ENCODE measurements at places on chromosomes 6 and 20.

- no peak for DNase-seq
Measured at GRCh38 chr6:130158056-130158455, 64.7 kb downstream of the SAMD3 start.

GRCh38 chr20:17863577-17864292 lies 104.9 kb downstream of the SNX5 start:
- no peak for DNase-seq

GRCh38 chr6:37169496-37170272 lies at the start of gene PIM1:
TSS of gene PIM1 (plus strand) at chr6:37170152. CDS start at chr6:37170576, 424 bp downstream.
- peak; percentile 95 for DNase-seq

DNA sequence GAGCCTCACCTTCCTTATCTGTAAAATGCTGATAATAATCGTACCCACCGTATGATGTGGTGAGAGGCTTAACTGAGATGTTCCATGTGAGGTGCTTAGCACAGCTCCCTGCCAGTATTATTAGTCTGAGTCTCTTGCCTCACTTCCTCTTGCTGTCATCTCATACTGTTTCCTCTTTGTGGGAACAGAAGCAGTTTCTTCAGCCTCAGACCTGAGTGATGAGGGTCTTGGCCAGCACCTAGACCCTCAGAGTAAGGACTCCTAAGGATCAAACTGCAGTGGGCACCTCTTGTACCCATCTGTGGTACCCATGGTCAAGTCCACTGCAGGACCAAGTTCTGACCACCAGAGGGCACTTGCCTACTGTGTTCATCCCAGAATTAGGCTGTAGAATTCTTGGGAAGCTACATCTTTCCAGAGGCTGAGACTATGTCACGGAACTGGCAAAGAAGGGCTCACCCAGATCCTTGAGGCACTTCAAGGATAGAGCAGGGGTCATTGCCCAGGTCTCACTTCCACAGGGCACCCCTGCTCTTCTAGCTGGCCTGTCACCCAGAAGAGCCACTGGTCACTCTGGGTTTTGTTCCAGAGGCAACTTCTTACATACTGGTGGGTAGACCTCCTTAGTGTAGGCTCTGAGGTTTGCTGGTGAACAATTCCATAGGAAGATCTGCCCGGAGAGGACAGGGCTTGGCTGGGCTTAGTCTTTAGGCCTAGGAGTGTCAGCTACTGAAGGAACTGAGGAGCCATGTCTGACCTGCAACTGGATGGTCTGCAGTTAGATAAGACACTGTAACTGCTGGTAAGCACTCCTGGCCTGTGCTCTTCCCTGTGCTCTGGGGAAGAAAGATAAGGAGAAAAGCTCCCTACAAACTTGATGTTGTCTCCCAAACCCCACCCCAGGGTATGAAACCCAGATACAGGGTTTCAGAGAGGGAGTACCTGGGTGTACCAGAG lies 20.6 kb upstream of the SGK2 start:
- DNase-seq: peak; percentile 67

GRCh38 chr20:41355192-41355591 lies 11.4 kb downstream of the EMILIN3 start:
- no peak for DNase-seq

- no peak for DNase-seq
Measured at GRCh38 chr20:45909817-45910669, 1.9 kb downstream of the PLTP start.

DNA sequence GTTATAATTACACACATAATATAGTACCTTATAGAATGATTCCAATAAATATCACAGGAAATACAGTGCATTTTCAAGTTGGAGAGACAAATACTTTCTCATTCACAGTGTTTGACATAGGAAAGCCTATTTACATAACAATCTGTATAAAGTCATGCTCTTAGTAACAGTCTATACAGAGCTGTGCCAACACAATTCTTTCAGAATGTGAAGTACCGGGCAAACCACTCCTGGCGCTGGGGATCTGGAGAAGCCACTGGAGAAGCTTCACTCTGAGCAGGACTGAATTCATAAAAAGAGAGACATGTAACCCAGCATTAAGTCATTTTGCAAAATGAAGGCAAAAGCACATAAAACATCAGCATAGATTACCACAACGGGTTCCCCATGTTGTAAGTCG lies 24.9 kb upstream of the MCM9 start:
- no peak for DNase-seq

DNA sequence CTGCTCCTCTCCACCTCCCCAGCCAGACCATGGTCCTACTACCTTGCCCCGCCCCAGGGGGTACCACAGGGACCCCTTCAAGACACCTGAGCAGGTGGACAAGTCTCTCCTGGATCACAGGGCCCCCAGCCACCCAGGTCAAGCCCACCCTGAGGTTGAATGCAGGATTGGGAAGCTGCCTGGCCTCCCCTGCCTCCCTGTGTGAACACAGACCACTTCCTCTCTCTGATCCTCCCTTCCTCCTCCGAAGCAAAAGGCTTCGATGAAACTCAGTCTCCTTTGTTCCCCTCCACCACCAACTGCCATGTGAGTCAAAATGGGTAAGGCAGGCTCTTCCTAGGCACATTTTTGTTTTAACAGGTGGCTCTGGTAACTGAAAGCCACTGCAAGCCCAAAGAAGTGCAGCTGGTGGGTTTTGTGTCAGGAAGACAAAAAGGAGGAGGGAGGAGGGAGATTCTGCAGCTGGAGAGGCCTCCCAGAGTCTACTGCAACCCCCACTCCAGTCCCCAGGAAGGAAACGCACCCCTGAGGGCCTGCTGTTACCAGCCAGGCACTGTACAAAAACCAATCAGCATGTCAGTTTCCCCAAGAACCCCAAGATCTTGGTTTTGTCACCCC lies 5.4 kb downstream of the ADA start:
- no peak for DNase-seq

DNA sequence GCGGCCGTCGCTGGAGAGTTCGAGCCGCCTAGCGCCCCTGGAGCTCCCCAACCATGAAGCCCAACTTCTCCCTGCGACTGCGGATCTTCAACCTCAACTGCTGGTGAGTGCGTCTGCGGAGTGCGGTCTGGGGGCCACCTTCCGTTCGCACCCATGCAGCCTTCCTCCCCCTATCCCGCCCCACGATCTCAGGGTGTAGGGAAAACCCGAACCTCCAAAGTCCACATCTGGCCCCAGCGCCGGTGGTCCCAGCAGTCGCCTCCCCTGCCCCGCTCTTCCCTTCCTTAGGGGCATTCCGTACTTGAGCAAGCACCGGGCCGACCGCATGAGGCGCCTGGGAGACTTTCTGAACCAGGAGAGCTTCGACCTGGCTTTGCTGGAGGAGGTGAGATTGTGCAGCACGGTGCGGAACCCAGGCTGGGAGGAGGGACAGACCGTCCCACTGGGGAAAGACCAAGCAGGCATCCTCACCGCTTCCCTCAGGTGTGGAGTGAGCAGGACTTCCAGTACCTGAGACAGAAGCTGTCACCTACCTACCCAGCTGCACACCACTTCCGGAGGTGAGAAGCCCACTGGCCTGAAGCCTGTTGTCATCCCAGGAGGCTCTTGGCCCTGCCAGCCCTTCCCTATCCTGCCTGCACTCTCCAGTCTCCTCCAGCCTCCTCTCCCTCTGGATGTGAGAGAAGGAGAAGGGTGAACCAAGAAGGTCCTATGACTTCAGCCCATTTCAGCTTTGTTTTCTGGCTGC lies 719 bp downstream of the SMPD2 start:
- peak; percentile 61 for DNase-seq

- DNase-seq: no peak
Measured at GRCh38 chr20:49338061-49338460, 60.2 kb upstream of the ZNFX1 start.

DNA sequence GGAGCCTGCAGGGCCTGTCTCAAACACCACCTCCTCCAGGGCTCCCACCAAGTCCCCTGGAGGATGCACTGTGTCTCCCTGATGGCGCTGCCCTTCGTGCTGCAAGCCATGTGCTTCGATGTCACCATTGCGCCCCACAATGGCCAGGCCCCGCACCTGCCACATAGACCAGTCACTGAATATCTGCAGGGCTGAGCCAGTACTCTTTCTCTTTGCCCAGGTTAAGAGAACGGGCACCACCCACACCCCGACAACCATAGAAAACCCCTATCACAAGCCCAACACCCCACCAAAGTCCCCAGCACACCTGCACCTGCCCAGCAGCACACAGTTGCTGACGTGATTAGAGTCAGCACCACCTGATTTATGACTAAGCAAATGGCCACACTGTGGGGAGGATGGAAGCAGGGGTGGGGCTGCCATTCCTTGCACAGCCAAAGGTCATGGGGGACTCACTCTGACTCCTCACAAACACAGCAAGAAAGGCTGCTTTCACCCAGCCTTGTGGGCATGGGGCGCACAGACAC lies 104.3 kb downstream of the SLC23A2 start:
- no peak for DNase-seq

- DNase-seq: no peak
Measured at GRCh38 chr6:45116714-45117410, 211.3 kb upstream of the RUNX2 start.

GRCh38 chr6:32803416-32803815 lies 13.4 kb downstream of the HLA-DOB start:
- DNase-seq: no peak

GRCh38 chr20:9149796-9150195 lies 80.9 kb downstream of the PLCB4 start:
- DNase-seq: no peak

- no peak for DNase-seq
Measured at GRCh38 chr6:35557239-35557638, 44.5 kb upstream of the TULP1 start.

DNA sequence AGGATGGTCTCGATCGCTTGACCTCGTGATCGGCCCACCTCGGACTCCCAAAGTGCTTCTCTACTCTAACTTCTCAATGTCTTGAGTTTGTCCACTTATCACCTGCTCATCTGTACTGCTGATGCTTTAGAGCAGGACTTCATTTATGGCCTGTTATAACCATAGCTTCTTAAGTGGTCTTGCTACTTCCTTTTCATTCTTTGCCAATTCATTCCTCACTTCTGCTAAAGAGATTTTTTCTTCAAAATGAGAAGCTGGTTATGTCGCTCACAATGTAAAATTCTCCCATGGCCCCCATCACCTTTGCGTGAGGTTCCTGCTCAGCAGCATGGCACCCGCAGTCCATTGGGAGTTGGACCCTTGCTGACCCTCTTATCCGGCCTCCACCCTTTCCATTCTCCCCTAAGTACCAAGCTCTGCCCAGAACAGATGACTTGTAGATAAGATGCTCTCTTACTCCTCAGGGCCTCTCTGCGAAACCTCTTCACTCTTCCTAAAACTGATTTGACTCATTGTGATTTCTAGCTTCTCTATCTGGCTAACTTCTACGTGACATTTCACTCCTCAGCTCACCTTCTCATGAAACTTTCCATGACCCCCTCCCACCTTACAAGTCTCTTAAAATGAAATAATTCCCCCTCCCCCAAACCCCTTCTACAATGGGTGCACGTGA lies 13.9 kb upstream of the CD164 start:
- no peak for DNase-seq

DNA sequence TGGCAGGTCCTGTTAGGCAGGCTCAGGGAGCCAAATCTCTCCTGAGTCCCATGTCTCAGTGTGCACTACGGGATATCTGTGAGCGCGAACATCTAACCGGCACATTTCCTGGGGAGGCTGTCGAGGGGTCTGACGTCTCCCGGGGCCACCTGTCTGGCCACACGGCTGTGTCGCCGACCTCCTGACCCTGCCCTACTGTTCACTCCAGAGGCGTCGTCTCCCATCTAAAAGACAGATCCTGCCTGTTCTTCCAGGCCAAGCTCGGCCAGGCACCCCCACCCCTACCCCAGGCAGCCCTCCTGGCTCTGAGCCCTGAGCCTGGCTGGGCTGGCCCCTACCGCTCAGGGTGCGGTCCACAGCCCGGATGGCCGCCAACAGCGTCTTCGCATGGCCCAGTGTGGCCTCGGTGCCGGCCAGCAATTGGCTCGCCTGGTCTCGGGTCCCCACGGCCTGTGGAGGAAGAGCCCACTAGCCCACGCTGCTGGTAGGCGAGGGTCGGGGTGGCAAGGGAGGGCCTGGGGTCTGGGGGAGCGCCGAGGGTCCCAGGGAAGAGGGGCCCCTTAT lies 16.6 kb downstream of the ADRM1 start:
- DNase-seq: no peak

- DNase-seq: no peak
Measured at GRCh38 chr6:75079589-75079988, 126.3 kb downstream of the COL12A1 start.

DNA sequence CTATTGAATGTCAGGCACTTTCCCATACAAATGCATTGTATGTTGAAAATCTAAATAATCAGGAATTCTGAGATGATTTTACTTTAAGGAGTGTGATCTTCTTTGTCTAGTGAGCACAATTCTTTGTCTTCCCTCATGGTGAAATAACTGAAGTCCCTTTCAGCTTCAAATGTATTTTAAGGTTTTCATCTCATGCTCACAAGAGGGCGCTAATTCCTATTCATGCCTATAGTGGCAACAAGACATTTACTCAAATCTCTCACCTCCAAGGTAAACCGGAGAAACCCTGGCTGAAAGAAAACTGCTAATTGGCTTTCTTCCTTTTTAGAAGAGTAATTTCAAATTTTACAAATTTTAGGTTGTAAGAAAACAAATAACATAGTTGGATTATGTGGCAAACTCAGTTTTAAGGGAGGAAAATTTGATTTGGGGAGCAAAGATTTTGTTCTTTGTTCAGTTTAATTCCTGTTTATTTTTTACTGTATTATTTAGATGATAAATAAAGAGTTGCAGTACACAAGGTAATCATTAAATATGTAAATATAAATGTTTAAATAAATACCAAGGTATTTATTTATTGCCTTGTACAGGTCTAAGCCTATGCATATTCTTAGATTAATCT lies 69.1 kb downstream of the SLC35F1 start:
- DNase-seq: peak; percentile 46

DNA sequence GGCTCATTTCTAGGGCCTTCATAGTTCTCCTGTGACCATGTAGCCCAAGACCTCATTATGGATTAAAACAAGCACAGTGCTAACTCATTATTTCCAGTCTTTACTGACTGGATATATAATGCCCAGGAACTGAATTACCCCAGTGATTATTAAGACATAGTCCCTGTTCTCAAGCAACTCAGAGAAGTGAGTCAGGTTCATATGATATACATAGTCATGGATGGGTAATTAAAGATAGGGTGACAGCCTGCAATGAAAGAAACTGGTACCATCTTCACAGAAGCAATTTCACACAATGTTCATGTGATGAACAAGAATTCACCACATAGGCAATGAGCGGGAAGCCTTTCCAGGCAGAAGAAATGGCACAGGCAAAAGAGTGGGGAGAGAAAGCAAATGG lies 3.5 kb downstream of the TRIM27 start:
- DNase-seq: no peak

GRCh38 chr20:60117065-60117464 lies 158.8 kb downstream of the CDH26 start:
- no peak for DNase-seq

- no peak for DNase-seq
Measured at GRCh38 chr6:126048635-126049034, 62.3 kb downstream of the TRMT11 start.

DNA sequence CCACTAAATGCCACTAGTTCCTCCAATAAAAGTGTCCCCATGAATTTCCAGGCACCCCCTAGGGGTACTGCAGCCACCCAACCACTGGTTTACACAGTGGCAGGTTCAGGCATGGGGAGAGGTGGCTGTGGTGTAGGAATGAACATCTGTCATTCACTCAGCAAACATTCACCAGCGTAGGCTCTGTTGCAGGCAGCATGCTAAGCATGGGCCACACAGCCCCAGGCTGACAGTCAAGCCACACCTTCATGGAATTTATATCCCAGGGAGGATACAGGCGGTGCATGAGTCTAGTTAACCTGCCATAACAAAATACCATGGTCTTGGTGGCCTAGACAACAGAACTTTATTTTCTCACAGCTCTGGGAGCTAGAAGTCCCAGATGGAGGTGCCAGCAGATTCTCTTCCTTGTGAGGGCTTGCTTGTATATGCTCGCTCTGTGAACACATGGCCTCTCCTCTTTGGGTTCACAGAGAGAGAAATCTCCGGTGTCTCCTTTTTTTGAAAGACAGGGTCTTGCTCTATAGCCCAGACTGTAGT lies 135.7 kb downstream of the EYA2 start:
- no peak for DNase-seq

All from HEK293T (cell line).